GM23248 (cell line): ENCODE measurements at places on chromosomes 12 and 14. TPM values are rescaled to one million over a fixed set of nuclear protein-coding genes. Genes with fewer than 3 reads are reported as not detected.

GRCh38 chr12:21614506-21614905 is 9.9 kb upstream of the GYS2 start:
- no peak for DNase-seq
- H3K4me3 ChIP-seq: no peak overlapping the region
- H3K27ac ChIP-seq: no peak overlapping the region
- no peaks in the 10 kb centered on the region for H3K36me3 ChIP-seq

- H3K4me1 ChIP-seq: no peaks in the 10 kb centered on the region
- no peaks in the 10 kb centered on the region for H3K27me3 ChIP-seq
- H3K36me3 ChIP-seq: peaks cover 11% of the 10 kb centered on the region
- DNase-seq: no peak
- no peak overlapping the region for H3K27ac ChIP-seq
- H3K4me3 ChIP-seq: no peak overlapping the region
Observed at GRCh38 chr14:96380735-96381134, 11.2 kb upstream of the AK7 start.

- H3K27me3 ChIP-seq: no peaks in the 10 kb centered on the region; the same call in 1 of the 2 replicates
- H3K27ac ChIP-seq: no peak overlapping the region
- peaks cover 9% of the 10 kb centered on the region for H3K4me1 ChIP-seq
- H3K36me3 ChIP-seq: no peaks in the 10 kb centered on the region
- DNase-seq: no peak
Observed at GRCh38 chr14:98958048-98958631, 313.9 kb downstream of the BCL11B start.

GRCh38 chr14:104091061-104091926 is 5.8 kb downstream of the ASPG start:
- no peak overlapping the region for H3K27ac ChIP-seq
- DNase-seq: no peak
- no peaks in the 10 kb centered on the region for H3K36me3 ChIP-seq
- no peaks in the 10 kb centered on the region for H3K4me1 ChIP-seq
- no peak overlapping the region for H3K4me3 ChIP-seq

DNA sequence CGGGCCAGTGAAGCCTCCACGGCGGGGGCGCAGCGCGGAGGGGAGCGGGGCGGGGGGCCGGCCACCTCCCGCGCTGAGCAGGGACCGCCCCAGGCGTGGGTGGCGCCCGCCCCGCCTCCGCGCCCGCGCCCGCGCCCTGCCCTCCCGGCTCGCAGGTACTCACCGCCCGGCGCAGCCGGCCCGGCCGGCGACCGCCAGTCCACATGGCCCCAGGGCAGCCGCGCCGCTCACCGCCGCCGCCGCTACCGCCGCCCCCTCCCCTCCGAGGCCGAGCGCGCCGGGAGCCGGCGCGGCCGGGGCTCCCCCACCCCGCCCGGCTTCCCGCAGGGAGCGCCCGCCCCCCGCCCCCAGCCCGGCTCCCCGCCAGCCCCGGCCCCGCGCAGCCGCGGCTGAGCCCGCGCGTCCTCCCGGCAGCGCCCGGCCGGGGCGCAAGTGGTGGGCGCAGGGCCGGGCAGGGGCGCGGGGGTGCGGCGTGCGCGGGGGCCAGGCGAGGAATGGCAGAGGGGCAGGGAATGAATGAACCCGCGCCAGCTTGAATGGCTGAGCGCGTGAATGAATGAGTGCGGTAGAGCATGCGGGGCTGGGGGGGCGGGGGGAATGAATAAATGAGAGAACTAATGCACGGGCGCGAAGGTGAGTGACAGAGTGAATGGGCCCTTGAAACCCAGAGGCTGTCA is at the start of gene BEGAIN:
Gene BEGAIN (minus strand): TSS at position 332 of the 677 bp plus-strand sequence. CDS start 127 bp downstream, at position 205.
- no peak within 1 kb of the TSS for H3K27ac ChIP-seq
- peaks cover 21% of the 10 kb centered on the region for H3K27me3 ChIP-seq
- H3K4me3 ChIP-seq: peak within 1 kb of the TSS; percentile 69
- no peaks in the 10 kb centered on the region for H3K36me3 ChIP-seq
- H3K4me1 ChIP-seq: no peaks in the 10 kb centered on the region

The EXOC3L4 gene
- polyA plus RNA-seq: not detected in 2 replicates

The TMEM229B gene
- 0.43 and 0.48 TPM in 2 replicates for polyA plus RNA-seq
